ENCODE measurements at places on chromosomes 7 and 10.

DNA sequence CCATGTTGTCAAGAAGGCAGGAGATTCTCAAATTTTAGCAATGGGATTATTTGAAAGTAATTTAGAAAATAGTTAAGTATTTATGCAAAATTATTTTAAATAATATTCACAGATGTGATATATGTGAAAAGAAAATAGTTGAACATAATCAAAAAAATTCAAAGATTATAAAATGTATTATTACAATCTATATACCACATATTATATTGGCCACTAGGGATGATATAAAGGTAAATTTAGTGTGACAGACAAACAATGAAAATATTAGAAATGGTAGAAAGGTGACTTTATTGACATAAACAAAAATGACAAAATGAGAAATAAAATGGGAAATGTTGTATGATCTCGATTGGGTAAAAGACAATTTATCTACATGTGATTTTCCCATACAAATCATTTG, 385.5 kb downstream of the PCDH15 start:
- DNase-seq = no peak

GRCh38 chr10:11755512-11756263, 13.5 kb downstream of the ECHDC3 start:
- DNase-seq = no peak

GRCh38 chr7:113188396-113188795, 70.0 kb upstream of the SMIM30 start:
- DNase-seq = no peak

- DNase-seq = no peak
Measured at GRCh38 chr10:61600399-61600798, 62.3 kb upstream of the CABCOCO1 start.

DNA sequence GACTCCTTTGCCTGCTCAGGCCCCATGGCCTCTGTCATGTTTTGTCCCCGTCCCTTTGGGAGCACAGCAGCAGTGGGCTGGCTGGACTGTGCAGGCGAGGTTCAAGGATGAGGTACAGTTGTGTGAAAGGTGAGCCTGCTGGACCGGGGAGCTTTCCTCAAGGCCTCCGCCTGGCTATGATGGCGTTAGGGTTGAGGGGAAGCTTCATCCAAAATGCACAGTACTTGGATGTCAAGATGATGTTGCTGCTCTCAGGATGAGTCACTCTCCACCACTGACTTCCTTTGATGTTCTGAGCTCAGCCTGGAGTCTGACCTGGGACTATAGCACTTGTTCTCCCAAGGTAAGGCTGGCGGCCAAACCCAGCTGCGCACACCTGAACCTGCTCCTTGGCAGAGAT, 152.7 kb upstream of the SHH start:
- DNase-seq = peak; percentile 12

DNA sequence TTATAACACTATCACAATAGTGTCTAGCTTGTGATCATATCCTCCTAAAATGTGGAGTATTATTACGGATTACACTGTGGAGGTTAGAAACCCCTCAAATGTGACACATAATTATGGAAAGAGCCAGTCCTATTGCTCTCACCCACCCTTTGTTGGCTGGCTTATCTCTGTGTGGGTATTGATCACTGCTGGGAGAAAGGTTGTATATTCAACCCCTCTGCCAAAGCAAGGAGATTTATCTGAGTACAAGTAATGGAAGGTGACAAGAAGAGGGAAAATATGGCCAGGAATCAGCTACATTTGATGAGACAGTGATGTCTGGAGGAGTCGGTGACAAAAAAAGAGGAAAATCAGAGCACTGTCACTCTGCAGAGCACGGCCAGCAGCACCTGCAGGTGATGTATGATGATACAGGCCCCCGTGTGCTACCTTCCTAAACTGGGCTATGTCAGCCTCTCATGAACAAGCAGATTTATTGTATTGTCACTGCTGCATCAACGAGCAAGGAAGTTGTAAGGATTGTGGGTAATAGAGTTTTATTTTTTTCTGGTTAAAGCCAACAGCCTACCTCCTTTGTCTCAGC, 235.3 kb downstream of the PHF14 start:
- DNase-seq = no peak

DNA sequence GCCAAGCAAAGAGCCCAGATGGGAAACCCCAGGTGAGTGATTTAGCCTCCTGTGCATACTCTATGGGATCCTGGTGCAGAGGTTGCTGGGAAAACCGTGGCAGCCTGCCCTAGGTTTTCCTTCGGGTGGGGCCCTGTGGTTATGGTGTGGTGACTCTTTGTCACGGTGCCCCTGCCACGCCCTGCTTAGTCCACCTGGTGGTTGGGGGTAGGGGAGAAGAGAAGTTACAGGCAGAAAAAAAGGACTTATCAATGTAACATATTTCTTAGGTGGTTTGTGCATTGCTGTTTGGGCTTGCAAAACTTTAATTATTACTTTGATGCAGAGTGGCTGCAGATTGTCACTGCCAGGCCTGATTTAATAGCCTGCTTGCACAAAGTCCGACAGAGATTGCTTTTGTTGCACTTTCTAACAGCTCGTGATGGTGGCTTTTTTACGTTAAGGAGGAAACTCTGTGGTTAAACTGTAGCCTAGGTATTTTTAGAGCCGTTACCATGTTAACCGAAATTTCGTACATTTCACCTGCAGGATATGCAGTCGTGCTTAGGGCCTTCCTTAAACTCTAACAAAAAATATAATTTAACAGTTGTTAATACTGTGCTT, 197.4 kb downstream of the RNLS start:
- peak; percentile 25 for DNase-seq

DNA sequence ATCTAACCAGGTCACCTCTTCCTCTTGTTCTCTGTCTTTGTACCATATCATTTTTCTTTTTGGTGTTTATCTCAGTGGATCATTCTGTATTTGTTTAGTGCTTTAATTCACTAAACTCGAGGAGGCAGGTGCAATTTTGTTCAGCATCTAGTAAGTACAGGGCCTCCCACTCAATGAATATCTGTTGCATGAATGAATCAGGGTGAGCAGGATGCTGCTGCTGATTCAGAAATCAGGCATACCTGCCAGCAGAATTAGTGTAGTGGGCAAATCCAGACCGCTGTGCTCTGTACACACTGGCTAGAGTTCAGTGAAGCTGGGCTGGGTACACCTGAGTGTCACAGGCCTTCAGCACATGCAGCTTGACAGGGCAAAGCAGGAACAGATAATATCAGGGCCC, 511.9 kb downstream of the SUGCT start:
- no peak for DNase-seq

DNA sequence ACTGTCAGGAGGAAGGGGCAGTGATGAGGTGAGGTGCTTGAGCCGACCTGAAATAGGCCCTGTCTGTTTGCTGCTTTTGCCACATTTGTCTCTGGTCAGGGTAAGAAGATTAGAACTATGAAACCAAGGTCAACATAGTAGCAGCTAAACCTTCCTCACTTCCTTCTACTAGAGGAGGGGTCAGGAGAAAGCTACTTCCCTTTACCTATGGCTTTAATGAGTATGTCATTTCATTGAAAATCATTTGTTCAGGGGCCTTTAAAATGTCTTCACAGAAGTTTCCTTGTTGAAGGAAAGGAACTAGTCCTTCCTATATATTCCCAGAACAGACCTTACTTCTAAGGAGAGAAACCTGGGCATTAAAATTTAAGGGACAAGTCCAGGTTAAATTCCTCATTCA, 19.0 kb downstream of the HYAL4 start:
- no peak for DNase-seq

- no peak for DNase-seq
Measured at GRCh38 chr10:122162671-122163173, 108.4 kb upstream of the BTBD16 start.

DNA sequence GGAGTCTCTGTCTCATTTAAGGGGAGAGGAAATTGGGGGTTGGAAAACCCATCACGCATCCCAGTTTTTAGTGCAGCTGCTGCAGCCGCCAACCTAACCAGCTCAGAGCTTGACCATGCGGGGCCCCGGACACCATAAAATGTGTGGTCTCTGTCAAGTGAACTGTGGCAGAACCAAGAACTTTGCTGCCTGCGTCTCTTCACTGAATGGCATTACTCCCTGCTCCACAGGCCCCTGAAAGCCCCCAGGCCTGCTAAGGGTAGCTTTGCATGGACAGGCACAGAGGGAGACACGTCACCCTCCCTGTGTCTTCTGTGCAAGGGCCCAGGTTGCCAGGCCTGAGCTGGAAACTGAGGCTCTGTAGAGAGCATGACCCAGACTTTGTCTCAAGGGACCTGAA, 144.6 kb upstream of the GPR26 start:
- no peak for DNase-seq

- DNase-seq = peak; percentile 81
Measured at GRCh38 chr7:45921699-45922519, 837 bp upstream of the IGFBP3 start.

GRCh38 chr7:129134356-129134987, 10.0 kb upstream of the TSPAN33 start:
- DNase-seq = no peak

DNA sequence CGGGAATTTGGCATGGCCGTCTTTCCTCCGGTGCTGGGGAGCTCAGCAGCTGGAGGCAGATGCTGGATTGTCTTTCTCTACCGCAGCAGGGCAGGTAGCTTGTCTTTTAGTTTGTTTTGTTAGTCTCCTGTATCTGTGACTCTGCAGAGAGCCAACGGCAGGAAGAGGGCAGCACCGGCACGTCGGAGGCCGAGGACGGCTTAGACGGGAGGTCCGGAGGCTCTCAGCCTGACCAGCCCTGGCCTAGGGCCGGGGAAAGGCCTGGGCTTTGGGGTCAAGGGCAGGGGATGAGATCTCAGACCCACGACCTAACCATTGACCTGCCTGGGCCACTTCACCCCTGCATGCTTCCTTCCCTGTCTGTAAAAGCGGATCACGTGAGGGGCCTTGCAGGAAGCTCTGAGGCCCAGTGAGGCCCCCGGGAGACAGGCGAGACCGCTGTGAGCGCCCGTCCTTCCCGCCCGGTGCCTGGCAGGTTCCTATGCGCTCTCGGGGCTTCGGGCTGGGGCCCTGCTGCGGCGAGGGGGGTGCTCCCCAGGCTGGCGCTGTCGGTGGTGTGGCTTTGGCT, 72.7 kb downstream of the LHPP start:
- DNase-seq = peak; percentile 69

DNA sequence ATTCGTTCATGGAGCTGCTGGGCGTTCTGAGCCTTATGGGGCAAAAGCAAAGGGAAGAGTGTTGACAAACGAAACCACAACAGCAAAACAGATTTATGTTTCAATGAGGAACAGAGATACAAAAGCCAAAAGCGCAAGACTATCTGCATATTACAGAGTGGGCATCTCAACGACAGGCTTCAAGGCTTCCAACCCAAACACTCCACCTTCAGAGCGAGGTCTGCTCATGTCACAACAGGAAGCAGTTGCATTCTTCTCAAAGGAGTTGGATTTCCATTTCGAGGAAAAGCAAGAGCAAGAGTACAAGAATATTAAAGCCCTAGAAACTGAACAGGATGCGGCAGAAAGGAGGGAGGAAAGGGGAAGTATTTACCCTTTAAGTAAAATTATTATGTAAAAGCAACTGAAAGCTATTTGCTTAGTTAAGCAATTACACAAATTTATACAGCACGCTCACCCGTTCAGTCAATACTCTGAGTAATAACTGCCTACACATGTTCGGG, 189.3 kb downstream of the ELMO1 start:
- DNase-seq = no peak

DNA sequence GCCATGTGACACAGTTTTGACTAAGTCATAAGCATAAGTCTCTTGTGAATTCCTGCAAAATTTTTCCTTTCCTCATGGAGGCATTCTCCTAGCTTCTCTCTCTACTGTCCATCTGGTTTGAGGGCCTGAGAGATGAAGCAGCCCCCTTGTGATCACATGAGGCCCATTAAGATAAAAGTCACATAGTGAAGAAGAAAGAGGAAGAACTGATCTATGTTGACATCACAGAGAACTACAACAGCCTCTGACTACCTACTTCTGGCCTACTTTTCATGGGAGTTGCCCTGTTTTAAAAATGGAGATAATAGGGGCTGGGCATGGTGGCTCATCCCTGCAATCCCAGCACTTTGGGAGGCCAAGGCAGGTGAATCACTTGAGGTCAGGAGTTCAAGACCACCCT, 50.4 kb downstream of the TFEC start:
- no peak for DNase-seq

DNA sequence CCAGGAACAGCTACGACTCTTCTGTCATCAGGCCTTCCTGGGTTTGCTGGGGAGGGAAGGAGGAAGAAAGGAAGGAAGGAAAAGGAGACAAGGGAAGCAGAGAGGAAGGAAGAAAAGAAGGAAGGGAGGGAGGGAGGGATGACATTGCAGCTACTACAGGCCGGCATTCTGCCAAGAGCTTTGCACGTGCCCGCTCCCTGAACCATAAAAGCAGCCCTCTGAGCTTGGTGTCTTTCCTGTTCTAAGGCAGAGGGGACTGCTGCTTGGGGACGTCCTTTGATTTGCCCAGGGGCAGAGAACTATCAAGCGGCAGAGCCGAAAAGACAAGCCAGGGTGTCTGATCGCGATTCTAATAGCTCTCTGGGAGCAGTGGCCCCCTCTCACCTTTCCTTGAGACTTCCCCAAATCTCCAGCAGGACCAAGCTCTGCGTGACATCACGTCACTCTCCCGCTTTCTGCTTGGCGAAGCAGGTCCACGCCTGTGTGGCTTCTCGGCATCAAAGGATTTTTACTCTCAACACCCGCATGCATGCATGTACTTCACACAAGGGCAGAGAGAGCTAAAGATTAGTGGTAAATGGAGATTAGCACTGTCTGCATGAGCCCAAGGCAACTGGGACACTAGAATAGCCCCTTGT, 167.8 kb upstream of the AUTS2 start:
- DNase-seq = peak; percentile 29

GRCh38 chr7:18294411-18294810, 201.1 kb upstream of the HDAC9 start:
- no peak for DNase-seq

DNA sequence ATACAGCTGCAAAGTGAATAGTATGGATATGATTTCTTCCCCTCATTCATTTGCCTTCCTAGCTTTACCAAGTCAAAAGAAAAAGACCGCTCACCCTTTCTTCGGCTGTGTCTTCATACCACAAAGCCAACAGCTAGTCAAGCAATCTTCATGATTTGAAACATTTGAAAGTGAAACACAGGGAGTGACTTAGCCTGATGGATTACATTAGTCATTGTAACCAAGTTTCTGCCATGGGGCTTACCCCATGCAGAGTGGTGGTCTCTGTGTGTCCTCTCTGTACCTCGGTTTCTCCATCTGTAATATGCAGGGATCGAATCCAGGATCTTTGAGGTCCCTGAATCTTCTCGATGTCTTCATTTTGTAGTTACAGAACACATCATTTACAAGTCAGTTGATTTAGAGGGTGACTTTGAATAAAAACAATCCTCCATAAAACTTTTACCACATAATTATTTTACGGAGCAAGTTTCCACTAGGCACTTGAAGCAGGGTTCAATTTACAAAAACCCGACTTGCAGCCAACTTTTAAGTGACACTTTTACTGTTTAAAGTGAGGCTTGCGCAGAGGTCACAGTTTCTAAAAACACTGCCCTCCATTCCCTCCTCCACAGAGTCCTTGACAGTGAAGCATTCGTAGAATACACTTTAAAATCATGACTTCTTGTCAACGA, 2.2 kb upstream of the LGI1 start:
- DNase-seq = no peak

- no peak for DNase-seq
Measured at GRCh38 chr7:37201876-37202198, 246.8 kb downstream of the ELMO1 start.

- no peak for DNase-seq
Measured at GRCh38 chr10:125114761-125115391, 45.5 kb downstream of the CTBP2 start.

Measured in H9 (cell line).